ENCODE measurements at places on chromosomes 4 and X.

GRCh38 chr4:152168987-152169616 is 366.8 kb downstream of the FBXW7 start:
- no peak for DNase-seq

DNA sequence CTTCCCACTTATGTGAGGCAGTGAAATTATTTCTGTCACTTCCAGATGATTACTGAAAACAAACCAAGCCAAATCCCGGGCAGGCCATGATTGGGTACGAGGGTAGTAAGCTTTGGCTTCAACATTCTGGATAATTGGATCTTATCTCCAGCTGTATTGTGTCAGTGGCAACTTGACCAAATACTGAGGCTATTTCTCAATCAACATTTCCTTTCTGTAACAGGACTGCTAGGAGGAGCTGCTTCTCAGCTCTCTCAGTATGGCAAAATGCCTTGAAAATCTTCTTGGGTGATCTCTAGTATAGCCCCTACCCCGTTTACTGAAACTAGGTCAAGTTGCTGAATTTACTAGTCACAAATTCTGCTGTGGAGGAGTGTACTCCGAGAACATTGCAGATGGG is 169.3 kb upstream of the FRMPD4 start:
- DNase-seq: no peak

DNA sequence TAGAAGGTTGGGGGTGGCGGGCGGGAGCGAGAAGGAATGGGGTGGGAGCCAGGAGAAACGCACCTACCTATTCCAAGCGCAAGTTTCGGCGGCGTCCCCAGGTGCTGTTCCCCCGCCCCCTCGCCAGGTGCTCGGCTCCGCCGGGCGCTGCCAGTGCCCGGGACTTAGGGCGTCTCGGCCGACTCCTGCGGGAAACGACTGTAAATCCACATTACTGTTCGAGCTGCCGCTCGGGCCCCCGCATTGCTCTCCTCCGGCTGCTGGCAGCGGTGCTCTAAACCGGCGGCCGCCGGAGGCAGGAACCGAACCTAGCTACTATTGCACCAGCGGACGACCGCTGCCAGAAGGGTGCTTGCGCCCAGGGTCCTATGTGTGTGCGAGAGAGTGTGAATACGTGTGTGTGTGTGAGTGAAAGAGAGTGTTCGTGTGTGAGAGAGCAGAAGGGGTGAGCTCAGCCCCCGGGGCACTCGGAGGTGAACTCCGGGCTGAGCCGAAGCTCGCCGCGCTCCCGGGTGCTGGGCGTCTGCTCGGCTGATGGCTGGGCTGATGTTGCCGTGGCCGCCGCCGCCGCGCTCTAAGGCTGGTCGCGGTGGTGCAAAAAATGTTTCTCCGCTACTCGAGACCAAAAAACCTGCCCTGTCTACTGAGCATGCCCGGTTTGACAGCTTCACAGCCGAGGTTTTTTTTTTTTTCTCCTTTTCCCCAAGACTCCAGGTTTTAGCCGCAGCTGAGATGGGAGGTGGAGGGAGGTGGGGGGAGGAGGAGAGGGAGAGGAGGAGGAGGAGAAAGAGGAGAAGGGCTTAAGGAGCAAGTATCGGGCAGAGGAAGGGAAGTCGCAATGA is 115.7 kb upstream of the TEX13C start:
- no peak for DNase-seq

- no peak for DNase-seq
Observed at GRCh38 chr4:139314047-139314800, 11.9 kb upstream of the NDUFC1 start.

DNA sequence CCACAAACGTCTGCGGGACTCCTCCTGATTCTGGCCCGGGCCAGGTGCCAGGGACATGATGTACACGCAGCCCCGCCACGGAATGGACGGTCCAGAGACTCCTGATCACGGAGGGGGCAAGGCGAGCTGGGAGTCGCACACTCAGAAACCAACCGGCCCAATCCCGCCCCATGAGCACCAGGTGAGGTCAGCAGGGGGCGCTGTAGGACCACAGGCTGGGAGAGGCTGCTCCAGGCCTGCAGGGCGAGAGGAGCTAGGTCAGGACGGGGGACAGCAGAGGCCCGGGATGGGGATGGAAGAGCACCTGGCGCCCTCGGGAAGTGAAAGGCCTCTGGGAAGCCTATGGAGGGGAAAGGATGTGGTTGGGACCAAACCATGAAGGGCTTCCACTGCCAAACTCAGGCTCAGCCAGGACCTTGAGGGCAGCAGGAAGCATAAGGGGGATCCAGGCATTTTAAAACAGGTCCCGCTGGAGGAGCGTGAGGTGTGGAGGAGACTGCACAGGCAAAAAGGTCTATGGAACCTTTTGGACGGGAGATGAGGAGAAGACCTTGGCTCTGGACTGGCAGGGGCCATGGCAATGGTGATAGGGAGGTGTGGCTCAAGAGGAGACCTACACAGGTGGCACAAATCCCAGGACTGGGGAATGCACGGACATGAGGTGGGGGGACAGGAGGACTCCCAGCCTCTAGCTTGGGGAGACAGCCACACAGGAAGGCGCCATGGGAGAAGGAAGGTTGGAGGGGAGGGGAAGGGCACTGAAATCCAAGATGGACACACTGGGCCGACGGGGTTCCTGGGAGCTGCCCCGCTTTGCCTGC is 79.2 kb downstream of the MTMR1 start:
- peak; percentile 20 for DNase-seq

GRCh38 chrX:53253293-53254020 is 27.9 kb downstream of the IQSEC2 start:
- no peak for DNase-seq

DNA sequence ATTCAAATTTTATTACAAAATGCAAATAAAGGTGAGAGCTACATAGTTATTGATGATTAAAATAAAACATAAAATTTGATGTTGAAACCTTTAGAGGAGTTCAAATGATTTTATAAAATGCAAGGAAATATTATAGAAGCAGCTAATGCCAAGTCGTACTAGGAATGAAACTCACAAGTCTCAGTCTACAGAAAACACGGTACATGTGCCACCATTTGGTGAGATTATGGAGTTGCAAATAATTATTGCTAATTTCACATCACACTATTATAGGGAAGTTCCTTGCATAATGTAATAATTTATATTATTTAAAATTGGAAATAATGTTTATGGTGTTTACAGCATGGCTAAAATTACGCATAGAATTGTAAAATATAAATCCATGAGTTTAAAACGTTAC is 1601.7 kb upstream of the TENM3 start:
- DNase-seq: no peak

DNA sequence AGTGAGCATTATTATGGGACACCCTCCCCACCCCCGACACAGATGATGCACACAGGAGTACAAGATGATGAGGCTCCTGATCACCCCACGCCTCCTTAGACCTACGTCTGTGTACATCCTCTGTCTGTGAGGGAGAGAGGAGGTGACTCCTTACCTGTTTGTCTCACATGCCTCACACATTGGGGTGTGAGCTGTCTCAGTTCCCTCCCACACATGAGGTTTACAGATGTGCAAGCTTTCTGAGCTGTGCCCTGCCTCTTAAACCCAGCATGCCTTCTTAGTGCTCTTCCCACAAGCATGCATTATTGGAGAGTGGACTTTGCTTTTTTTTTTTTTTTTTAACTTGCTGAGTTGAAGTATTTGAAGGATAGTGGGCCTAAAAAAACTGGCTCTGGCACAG is 76.7 kb downstream of the CLCN5 start:
- DNase-seq: no peak

DNA sequence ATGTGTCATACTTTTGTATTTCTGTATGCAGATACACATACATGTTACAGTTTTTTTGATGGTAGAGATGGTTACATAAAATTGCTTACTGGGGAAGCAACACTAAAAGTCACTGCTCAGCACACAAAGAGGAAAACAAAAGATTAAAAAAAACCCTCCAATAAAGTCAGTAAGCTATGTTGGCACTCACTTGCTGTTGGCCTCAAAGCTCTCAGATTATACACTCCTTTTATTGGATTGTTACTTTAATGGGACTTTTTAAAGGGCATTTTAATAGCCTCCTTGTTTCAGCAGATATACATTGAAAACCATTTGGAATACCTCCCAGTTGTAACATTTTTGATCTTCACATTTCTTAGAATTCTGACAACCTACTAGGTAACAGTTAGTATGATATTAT is 222.0 kb upstream of the HHIP start:
- no peak for DNase-seq

DNA sequence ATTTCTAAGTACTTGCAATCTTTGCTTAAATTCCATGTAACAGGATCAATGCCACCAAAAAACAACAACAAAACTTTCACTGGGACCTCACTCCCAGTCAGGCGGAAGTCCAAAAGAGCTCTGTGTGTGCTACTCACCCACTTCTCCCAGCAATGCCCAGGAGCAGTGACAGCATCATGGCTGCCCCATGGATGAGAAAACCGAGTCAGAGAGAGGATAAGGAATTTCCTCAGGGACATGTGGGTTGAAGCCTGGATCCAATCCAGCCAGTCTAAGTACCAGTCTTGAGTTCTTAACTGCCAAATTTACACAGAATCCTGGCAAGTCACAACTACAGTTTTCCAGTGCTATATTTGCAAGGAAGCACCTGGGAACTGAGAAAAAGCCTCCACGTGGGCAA is 64.5 kb downstream of the STX18 start:
- no peak for DNase-seq

DNA sequence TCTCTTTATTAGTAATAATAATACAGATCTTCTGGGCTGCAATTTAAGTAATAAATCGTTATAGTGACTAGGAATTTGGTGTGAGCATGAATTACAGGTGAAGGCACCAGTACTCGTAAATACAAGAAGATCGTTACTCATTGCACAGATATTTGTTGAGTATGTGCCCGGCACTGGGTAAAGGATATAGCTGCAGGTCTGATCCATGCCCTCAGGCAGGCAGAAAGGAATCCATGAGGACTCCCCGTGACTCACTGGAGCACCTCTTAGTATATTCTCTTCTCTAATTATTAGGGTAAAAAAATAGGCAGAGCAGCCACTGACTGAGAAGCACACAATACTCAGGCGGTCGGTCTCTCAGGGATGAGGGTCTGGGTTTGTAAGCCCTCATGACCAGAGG is 868.3 kb downstream of the RAB28 start:
- DNase-seq: no peak

- DNase-seq: no peak
Observed at GRCh38 chr4:131974730-131975129, 1174.4 kb upstream of the PCDH10 start.

DNA sequence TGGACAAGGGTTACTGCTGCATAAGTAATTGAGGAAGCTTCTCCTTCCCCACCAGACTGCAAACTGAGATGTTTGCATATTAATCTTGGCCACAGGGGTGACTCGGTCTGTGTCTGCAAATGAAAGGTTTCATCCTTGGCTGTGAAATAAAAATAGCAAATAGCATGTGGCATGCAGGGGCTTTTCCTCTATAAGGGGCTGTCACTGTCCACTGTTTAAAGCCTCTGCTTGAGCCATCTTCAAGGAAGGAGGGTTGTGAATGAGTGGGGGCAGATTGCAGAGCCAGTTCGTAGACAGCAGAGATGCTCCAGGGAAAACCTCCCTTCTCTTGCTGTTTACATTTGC is 33.3 kb downstream of the TMSB4X start:
- no peak for DNase-seq

GRCh38 chr4:36187723-36188333 is 56.5 kb downstream of the ARAP2 start:
- no peak for DNase-seq

GRCh38 chr4:72348701-72349100 is 220.3 kb downstream of the ADAMTS3 start:
- no peak for DNase-seq

DNA sequence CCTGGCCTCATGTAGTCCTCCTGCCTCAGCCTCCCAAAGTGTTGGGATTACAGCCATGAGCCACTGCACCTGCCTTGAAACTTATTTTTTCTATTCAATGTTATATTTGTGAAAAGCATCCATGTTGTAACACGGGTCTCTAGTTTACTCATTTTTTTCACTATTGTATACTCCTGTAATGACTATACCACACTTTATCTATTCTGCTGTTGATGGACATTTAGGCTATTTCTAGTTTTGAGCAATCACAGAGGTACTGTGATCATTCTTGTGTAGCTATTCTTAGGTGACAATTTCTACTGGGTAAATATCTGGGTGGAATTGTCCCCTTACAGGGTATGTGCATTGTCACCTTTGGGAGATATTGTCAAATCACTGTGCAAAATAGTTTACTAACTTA is 3.6 kb downstream of the DRP2 start:
- no peak for DNase-seq

DNA sequence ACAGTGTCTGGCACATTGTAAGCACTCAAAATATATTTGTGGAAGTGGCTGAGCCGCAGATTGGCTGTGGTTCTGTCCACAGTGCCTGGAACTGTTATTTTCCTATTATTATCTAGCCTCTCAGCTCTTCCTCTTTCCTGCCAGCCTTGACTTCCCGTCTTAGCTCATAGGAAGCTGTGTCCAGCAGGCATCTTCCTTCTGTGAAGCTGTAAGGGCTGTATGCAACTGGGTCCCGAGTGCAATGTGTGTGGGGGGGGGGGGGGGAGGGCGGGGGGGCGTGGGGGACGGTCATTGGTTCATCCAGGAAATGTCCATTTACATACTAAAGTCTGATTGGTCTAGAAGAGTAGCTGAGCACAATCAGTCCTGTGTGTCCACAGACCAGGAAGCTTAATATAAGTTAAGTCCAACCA is 210.7 kb downstream of the PDGFRA start:
- peak; percentile 16 for DNase-seq

DNA sequence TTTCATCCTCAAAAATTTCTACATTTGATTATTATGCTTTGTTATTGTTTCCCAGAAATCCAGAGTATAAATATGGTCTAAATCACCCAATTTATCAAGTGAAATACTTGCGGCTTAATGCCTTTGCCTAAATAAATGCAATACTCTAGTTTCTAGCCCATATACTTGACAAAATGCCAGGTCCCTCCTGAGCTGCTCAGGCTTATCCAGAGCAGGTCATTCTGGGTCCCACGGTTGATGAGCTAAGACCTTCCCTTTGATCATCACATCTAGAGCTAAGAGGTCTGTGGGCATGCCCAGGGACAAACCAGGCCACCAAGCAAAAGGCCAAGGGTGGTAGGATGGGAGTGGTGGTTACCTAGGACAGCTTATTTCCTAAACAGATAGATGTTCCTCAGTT is 180.1 kb downstream of the SMIM20 start:
- no peak for DNase-seq

DNA sequence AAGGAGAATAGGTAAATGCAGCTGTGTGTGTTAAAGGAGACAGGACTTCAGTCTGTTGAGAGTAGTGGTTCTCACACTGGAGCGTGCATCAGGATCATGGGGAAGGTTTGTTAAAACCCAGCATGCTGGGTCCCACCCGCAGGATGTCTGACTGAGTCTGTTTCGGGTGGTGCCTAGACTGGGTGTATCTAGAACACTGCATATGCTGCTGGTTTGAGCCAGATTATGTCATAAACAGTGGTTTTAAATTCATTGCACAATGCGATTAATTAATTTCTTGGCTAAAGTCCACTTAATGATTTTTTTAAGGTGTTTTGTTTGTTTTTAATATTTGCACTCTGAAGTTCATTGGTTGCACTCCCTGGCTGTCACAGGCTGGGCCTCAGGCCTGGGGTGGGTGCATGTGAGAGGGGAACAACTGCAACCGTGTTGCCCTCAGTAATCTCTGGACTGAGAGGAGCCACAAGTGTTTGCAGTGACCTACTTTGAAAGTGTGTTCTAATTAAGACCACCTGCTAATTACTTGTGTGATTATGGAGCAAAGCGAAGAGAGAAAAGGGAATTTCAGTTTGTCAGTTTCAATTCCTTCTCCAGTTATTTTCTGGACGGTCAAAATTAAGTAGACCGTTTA is 8.3 kb downstream of the HCCS start:
- no peak for DNase-seq

Measured in AG09319 (cell line).